ENCODE measurements at places on chromosomes 6 and 20.

DNA sequence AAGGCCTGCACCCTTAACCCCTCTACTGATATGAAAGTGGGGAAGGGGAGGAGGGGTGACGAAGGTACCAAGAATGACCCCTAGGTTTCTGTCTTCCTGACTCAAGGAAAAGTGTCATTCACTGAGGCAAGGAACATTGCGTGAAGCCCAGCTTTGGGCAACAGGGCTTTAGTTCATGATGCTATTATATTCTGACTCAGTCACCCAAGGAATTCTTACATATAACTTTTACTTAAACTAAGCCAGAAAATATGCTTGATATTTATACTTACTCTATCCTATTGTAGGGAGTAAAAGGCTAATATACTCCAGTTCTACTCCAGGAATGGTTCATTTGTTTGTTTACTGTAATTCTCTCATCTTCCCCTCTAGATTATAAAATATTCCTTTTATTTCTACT lies 60.5 kb downstream of the DOP1A start:
- DNase-seq, result no peak

- no peak for DNase-seq
These were observed 1.9 kb upstream of the SFT2D1 start for GRCh38 chr6:166344240-166344639.

DNA sequence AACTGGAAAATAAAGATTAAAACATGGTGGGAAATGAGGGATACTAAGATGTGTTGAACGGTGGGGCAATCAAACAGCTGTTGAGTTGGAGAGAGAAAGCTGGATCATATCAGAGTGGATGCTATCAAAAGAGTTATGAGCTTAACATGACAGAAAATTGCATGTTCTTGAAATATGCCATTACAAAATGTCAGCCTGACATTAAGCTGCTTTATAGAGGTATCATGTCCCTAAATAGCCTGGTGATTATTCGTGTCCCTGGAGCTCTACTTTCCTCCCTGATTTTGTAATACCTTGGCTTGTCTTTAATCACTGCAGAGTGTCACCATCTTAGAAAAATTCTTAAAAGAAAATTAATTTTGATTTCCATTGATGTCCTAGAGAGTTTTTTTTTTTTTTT lies 223.1 kb downstream of the PHF3 start:
- DNase-seq, result no peak

DNA sequence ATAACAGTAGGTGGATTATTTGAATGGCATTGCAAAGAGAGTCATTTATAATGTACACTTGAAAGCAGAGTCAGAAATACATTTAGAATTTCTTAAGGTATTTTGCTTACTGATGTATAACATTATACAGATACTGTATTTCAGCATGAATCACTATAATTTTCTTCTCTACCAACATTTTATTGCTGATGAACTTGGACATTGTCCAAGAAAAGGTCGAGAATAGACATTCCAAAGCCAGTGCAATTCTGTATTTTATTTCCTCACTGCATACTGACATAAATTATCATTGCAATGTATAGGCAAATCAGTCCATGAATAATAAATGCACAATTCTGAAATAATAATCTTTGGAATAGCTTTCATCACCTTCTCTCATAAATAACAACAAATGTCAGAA lies 1420.0 kb upstream of the EYS start:
- no peak for DNase-seq

DNA sequence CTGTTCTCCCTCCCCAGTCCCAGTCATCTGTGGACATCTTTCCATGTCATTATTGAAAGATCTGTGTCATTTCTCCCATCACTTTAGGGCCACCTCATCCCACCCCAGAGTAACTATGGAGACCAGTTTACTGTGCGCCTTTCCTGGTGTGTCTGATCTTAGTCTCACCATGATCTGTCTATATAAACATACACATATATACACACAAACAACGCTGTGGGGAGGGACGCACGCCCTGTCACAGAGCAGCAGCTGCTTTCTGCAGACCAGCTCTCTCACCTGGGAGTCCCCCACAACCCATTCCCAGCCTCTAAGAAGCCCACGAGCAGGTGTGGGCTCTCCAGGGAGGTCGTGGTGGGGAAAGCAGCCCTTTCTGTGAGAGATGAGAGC lies 68.1 kb upstream of the TOX2 start:
- DNase-seq, result no peak

GRCh38 chr6:6891125-6891721 lies 216.5 kb upstream of the RREB1 start:
- no peak for DNase-seq

DNA sequence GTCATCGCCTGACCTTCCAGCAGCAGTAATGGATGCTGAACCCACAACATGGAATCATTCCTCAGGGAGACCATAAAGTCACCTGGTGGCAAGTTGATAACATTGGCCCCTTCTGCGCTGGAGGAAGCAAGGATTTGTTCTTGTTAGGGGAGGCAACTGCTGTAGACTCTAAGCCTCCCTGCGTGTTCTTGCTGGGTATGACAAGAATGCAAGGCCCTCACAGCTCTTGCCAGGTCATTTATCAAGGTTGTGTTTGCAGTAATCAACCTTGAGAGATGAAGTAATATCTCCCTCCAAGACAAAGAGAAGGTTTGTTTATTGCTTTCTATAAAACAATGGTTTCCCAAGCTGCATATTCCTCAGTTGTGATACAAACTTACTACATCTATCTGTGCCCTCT lies 80.9 kb downstream of the PERP start:
- no peak for DNase-seq

- DNase-seq, result no peak
These were observed 9.4 kb upstream of the OCSTAMP start for GRCh38 chr20:46559685-46560440.

- no peak for DNase-seq
These were observed 20.5 kb downstream of the TSHZ2 start for GRCh38 chr20:52992632-52993031.

DNA sequence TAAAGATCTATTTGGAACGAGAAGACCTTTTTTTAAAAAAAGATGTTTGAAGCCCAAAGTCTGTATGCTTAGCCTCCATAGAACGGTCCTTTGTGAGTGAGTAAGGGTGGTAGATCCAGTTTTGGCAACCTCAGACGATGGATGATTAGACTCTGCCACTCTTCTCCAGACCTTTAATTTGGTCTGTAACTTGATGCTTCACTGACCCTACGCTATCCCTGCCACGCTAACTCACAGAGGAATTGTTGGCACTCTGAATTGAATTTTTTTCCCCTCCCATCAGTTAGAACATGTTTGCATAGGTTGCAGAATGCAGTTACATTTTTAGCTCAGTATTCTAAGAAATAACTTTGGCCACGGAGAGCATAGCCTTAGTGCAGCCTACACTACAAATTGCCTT lies 15.8 kb upstream of the DEK start:
- no peak for DNase-seq

DNA sequence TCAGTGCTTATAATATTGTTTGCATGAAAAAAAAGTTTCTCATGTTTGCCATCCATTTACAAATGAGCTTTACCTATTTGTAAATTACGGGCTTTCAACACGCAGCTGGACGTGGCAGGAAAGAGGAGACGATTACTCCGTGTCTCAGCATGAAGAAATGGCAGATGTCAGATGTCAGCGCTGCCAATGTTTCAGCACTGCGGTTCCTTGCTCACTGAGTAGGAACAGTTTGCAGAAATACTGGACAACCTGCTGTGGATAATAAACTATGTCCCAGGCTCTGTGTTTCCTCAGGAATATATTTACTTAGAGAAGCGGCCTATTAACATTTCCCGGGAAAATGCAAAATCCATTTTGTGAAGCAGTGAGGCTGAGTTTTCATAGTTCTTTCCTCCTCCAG lies 22.7 kb downstream of the RAMACL start:
- no peak for DNase-seq

GRCh38 chr6:27679964-27680694 lies 207.2 kb upstream of the ZNF184 start:
- no peak for DNase-seq

DNA sequence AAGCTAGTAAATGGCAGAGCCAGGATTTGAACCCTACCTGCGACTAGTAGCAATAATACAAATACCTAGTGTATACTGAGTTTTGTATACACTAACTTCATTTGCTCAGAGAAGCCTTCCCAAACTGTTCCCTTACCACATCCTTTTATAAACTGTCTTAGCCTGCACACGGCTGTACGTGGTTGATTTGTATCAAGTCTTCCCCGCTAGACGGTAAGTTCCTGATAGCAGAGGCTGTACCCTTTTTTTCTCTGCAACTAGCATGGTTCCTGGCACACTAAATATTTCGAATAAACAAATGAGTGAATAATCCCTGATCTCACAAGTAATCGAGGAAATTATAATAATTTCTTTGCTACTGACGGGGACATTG lies 636 bp downstream of the RTF2 start:
- no peak for DNase-seq

- no peak for DNase-seq
These were observed 91.5 kb downstream of the HTR1B start for GRCh38 chr6:77371748-77372147.

- DNase-seq, result no peak
These were observed 14.6 kb upstream of the STK35 start for GRCh38 chr20:2086980-2087377.

DNA sequence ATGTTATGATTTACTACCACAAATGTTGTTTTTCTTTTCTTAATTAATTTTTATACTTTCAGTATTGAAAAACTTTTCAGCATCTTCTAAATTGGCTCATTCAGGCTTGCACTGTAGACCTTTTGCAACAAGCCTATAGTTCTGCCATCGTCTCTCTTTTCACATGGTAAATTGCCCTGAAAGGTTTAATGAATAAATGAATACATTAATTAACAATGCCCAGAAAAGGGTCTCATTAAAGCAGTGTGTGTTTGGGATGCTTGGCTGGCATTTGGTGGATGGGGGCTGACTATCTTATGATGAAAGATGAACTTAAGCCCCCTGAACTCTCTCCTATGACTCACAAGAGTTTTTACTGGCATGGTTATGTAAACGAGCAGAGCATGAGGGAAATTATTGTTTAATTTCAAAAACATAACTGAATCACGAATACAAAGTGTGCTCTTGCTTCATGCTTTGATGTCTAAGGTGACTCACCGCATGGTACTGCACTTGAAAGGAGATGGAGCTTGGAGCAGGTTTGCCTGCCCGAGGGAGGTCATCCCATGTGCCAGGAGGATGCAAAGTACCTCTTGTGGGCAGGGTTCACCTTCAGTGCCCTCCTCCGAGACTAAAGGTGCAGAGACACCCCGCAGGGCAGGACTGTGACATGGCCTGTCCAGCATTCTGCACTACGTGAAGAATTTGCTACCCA lies 13.8 kb upstream of the PCK1 start:
- no peak for DNase-seq

DNA sequence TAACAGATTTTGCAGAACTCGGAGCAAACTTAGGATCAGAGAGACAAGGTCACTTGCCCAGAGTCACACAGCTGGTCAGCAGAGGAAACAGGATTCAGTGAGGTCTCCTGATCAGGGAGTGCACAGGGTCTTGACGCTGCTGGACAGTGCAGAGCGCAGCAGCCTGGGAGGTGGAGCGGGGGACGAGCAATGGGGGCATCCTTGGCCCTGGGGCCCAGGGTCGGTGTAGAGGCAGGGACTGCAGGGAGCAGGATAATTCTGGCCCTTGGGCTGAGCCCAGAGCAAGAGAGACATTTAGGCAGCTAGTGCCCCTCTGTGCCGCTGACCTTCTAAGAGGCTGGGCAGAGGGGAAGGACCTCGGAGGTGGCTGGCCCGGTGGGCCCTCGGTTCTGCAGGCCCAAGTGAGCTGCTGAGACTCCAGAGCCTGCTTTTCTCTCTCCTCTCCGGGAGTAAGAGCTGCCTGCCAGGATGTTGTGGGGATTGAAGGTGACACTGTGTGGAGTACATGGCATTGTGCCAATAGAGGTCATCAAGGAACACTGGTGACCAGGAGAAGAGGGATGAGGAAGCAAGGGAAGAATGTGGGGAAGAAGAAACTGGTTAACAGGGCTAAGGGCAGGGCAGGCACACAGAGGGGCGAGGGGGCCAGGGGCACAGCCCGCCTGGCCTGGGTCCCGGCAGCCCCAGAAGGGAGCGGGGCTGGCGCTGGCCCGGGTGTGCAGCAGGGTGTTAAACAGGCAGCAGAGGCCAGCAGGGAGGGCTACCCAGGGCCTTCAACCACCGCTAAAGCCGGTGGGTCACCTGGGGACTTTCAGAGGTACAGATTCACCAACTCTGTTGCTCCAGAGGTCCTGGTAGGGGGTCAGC lies 122.0 kb downstream of the AGPAT4 start:
- DNase-seq, result no peak

DNA sequence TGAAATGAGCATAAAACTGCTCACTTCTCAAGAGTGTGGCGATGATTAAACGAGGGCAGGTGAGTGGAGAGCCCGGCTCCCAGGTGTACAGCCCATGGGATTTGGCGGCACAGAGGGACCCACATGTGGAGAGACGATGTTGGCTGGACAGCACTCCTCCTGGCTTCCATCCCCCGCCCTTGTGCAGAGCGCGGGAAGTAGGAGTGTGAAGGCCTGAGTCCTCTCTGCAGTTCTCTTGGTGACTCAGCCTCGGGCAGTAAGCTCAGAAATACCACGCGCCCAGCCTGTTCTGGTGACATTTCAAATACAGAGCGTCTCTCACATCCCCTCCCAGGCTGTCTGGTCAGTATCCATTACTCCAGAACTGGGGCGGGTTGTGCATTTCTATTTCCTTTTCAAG lies 94.2 kb upstream of the SRSF6 start:
- no peak for DNase-seq

All from HFF-Myc (cell line).